Muscle of leg (tissue), 16 donors: ENCODE measurements at places on chromosomes 12 and 14. TPM values are rescaled to one million over a fixed set of nuclear protein-coding genes. Genes with fewer than 3 reads are reported as not detected.
A peak's percentile ranks its signal among the peaks of the same experiment; 100 is the strongest.

- DNase-seq = no peak
- no peaks in the 10 kb centered on the region for H3K36me3 ChIP-seq
- no peaks in the 10 kb centered on the region for H3K27me3 ChIP-seq
- no peaks in the 10 kb centered on the region for H3K4me1 ChIP-seq
Measured at GRCh38 chr14:66468778-66469367, 17.3 kb upstream of the CCDC196 start.

DNA sequence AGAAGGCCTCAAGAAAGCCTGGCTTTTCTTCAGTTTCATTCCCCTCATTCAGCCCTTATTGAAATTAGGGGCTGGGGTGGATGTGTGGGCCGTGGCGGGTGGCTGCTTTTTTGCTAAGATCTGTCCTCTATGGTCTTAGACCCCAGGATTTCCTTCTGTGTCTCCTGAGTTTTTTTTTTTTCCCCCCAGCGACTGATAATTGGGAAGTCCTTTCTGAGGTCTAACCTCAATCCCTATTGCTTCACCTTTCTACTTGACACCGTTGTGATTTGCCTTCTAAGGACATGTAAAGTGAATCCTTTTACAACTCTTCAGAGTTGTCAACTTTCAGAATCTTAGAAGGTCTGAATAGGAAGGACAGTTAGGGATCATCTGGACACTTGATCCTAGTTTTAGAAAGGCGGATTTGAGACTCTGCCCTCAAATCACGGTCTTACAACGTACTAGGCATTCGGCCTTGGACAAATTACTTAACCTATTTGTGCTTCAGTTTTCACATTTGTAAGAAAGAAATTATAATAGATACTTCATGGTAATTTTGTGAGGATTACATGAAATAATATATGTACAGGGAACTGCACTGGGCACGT lies 4.4 kb downstream of the GPR84 start:
- peak overlapping the region; percentile 73 for H3K4me3 ChIP-seq
- peak overlapping the region; percentile 96 for H3K27ac ChIP-seq
- no peak for DNase-seq
- H3K4me1 ChIP-seq = peaks cover 56% of the 10 kb centered on the region
- H3K36me3 ChIP-seq = no peaks in the 10 kb centered on the region

DNA sequence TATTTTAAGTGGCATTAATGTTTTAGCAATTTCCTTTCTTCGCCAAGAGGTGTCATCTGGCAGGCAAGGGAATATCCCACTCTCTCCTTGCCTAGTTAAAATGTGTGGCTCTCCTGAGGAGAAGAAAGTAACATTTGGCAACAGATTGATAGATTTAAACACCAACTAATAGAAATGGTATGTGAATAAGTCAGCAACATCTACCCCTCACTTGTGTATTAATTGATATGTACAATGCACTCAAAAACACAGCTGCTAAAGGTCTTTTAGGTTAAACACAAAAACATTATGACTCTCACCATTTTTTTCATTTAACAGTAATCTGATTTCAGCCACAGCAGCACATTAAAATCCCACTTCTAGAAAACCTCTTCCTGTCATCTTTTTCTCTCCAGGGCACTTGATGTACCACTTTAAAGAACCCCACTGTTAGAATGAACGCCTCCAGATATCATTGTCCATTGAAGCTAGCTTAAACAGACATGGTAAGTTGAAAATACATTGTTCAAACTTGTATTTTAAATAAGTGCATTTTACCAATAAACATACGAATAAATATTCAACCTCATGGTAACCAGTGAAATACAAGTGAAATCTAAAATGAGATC lies 151.7 kb downstream of the RPAP3 start:
- no peak overlapping the region for H3K4me3 ChIP-seq
- no peaks in the 10 kb centered on the region for H3K27me3 ChIP-seq
- no peak for DNase-seq

DNA sequence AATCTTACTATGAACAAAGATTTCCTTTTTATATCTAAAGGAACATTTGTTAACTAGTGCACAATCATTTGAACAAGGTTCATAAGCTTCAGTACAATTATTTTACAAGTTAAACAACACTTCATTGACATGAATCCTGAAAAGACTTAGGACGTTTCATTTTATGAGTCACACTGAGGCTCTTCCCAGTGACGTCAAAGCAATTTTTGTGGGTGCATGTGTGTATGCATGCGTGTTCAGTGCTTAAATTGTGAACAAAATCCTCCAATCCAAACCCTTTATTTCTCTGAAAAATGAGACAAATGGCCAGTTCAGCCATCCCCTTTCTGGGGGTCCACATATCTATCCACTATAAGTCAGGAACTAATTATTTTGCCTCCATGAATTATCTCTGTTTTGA lies 2.9 kb downstream of the LMNTD1 start:
- DNase-seq = no peak
- H3K4me3 ChIP-seq = no peak overlapping the region
- no peak overlapping the region for H3K27ac ChIP-seq
- no peaks in the 10 kb centered on the region for H3K4me1 ChIP-seq
- no peaks in the 10 kb centered on the region for H3K36me3 ChIP-seq

GRCh38 chr14:101873991-101874390 lies 90.4 kb upstream of the DYNC1H1 start:
- no peaks in the 10 kb centered on the region for H3K27me3 ChIP-seq
- H3K4me3 ChIP-seq = no peak overlapping the region
- H3K36me3 ChIP-seq = peaks cover 5% of the 10 kb centered on the region
- DNase-seq = no peak

GRCh38 chr12:128682548-128683275 lies 141.0 kb downstream of the SLC15A4 start:
- H3K4me1 ChIP-seq = peaks cover 2% of the 10 kb centered on the region
- H3K27me3 ChIP-seq = no peaks in the 10 kb centered on the region
- no peak overlapping the region for H3K27ac ChIP-seq
- no peak overlapping the region for H3K4me3 ChIP-seq
- no peak for DNase-seq

- no peaks in the 10 kb centered on the region for H3K27me3 ChIP-seq
- no peak overlapping the region for H3K27ac ChIP-seq
- H3K36me3 ChIP-seq = peaks cover 72% of the 10 kb centered on the region
- no peaks in the 10 kb centered on the region for H3K4me1 ChIP-seq
Measured at GRCh38 chr12:53717319-53717718, 9.9 kb downstream of the CALCOCO1 start.

DNA sequence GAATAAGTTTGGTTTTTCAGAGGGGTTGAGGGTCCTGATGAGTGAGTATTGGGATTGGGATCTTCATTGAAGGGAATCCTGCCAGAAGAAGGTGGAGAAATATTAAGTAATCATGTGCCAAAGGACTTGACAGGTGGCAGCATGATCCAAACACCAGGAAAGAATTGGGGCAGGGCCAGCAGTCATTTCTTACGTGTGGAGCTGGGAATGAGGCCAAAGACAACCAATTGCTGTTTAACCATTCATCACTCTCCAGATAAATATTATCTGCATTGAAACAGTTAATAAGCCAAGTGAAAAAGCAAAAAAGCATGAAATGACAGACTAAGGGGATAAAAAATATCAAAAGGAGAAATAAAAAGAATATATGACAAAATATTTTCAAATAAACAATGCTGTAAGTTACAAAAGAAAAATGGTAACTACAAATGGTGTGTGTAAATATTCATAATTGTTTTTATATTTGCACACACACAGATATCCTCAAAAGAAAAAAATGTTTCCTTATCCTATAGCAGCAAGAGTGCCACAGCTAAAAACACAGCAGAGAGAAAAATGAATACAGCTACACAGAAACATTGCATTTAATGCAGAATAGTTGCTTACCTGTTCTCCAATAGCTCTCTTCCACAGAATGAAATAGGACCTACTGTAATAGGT lies 26.2 kb downstream of the C2CD5 start:
- no peak overlapping the region for H3K4me3 ChIP-seq
- H3K36me3 ChIP-seq = peaks cover 16% of the 10 kb centered on the region
- no peak overlapping the region for H3K27ac ChIP-seq

PEX5 gene
- total RNA-seq = 26.0 TPM

TAS2R20 gene
- 2.5 TPM for total RNA-seq
